ENCODE measurements at places on chromosomes 3 and 15.

DNA sequence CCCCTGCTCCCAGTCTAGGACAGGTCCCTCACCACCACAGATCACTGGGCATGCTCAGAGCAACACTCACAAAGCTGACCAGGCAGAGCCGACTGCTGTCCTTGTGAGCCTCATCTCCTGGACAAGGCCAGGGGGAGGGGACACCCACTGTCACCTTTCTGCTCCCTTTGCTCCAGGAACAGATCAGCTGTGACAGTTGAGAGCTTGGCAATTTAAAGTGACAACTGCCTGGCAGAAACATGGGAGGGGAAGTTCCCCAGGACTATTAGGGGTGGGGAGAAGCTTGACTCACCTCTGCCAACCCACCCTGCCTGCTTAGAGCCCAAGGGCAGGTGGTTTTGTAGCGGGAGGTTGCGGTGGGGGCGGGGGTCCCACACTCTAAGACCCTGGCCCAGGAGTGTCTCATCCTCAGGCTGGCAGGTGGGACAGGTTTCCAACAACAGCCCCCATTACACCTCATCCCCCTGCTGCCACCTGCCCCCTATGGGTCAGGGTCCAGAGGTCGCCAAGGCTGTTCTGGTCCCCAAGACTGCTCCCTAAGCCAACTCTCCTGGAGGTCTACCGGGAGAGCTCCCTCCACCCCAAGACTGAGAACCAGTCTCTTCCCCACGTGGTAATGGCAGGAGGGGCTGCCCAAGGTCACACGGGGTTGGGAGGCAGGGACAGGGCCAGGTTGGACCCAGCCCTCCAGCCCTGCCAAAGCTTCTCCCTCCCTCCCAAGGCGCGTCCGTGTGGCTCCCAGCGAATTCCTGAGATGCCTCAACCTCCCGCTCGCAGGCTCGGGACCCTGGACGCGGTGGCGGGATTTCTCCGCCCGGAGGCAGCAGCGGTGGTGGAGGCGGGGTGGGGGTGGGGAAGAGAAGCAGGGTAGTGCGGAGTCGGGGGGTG lies 80.4 kb downstream of the IQSEC1 start:
- DNase-seq: no peak

- no peak for DNase-seq
These were observed 88.2 kb downstream of the RBPMS2 start for GRCh38 chr15:64687172-64687571.

- DNase-seq: no peak
These were observed 14.8 kb downstream of the MCM2 start for GRCh38 chr3:127612966-127613365.

- DNase-seq: no peak
These were observed 33.7 kb downstream of the ZBTB11 start for GRCh38 chr3:101643009-101643844.

GRCh38 chr3:190864002-190864401 lies 1.5 kb upstream of the GMNC start:
- DNase-seq: no peak

- no peak for DNase-seq
These were observed 129.0 kb downstream of the TJP1 start for GRCh38 chr15:29693225-29693624.

GRCh38 chr3:31268868-31269267 lies 263.9 kb upstream of the STT3B start:
- peak; percentile 75 for DNase-seq
